Activated CD4-positive, CD25-positive, alpha-beta regulatory T cell treated with anti-CD3 and anti-CD28 coated beads, Interleukin-2, amount 50 U/mL, for 16 hours (primary cell): ENCODE measurements at places on chromosomes 5 and 9.
A peak's percentile ranks its signal among the peaks of the same experiment; 100 is the strongest.

- no peak for DNase-seq
Measured at GRCh38 chr9:113616116-113616515, 152.6 kb downstream of the RGS3 start.

DNA sequence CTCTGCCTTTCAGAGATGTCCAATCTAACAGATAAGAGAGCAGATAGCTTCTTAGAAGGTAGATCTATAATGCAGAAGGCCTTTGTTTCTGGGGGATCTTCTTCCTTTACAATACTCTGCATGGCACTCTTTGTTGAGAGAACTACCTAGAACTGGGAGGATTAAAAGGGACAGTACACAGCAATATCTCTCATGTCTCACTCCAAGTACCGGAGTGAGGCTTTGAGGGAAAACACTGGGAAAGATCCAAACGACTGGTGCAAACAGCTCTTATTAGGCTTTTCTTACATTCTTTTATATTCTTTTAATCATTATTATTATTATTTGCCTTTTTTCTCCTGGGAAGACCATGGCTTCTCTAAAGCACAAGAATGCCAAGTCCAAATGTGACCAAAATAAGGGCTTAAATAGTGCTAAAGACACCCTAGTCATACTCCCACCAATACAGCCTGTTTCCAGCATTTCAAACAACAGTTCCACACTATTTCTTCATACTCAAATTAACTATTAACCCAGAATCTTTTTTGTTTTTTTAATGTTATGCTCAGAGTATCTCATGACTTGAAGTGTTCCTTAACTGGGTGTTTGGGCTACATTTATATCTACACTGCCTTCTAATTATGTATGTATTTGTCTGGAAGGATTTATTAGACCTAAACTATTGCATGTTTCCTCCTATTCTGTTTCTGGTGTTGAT is 52.7 kb downstream of the ABHD17B start:
- DNase-seq = no peak

- DNase-seq = peak; percentile 41
Measured at GRCh38 chr5:172274951-172275753, 8.4 kb downstream of the UBTD2 start.

DNA sequence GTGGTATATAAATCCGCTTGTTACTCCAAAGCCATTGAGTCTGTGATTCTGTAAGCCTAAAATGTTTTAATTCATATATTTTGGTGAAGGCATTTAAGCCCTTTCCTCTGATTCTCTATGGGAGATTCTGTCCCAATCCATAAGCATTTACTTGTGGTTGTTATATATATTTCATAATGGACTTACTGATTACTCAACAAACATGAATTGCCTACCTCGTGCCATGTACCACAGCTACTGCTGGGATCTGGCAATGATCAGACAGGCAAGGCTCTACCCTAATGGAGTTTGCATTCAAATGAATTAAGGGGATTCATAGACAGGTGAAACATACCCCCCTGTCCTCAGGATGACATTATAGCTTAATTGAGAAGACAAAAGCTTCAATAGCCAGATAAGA is 54.5 kb downstream of the C9orf152 start:
- DNase-seq = no peak

GRCh38 chr9:16364347-16364746 is 506.1 kb downstream of the BNC2 start:
- no peak for DNase-seq

DNA sequence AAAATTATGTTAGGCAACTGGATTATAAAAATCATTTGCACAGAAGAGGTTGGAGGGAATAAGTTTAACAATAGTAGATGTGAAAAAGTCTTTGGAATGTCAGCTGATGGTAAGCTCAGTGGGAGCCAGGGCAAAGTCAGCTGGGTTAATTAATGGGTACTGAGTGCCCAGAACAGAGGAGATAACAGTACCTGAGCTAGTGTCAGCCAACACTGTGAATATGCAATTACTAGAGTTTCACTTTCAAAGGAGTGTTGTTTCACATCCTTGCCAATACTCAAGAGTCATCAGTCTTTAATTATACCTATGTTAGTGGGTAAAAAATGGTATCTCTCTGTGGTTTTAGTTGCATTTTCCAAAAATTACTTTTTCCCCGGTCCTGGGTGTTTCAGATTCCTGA is 135.1 kb downstream of the KIF4B start:
- no peak for DNase-seq

GRCh38 chr5:79743846-79744605 is 54.4 kb downstream of the CMYA5 start:
- DNase-seq = no peak

DNA sequence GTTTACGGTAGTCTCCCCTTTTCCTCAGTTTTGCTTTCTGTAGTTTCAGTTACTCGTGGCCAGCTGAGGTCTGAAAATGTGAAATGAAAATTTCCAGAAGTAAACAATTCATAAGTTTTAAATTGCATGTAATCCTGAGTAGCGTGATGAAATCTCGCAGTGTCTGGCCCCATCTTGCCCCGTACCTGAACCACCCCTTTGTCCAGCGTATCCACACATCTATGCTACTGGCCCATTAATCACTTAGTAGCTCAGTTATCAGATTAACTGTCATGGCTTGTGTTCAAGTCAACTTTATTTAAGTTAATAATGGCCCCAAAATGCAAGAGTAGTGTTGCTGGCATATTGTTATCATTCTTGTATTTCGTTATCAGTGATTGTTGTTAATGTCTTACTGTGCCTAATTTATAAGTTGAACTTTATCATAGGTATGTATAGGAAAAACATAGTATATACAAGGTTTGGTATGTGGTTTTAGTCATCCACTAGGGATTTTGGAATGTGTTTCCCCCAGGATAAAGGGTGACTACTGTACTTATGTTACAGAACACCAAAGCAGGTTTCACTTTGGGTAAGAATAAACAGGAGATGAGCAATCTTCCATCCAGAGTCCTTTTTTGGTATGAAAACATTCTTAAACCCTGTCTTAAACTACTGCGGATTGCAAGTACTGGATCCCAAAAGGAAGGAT is 118.4 kb upstream of the KCNN2 start:
- no peak for DNase-seq

DNA sequence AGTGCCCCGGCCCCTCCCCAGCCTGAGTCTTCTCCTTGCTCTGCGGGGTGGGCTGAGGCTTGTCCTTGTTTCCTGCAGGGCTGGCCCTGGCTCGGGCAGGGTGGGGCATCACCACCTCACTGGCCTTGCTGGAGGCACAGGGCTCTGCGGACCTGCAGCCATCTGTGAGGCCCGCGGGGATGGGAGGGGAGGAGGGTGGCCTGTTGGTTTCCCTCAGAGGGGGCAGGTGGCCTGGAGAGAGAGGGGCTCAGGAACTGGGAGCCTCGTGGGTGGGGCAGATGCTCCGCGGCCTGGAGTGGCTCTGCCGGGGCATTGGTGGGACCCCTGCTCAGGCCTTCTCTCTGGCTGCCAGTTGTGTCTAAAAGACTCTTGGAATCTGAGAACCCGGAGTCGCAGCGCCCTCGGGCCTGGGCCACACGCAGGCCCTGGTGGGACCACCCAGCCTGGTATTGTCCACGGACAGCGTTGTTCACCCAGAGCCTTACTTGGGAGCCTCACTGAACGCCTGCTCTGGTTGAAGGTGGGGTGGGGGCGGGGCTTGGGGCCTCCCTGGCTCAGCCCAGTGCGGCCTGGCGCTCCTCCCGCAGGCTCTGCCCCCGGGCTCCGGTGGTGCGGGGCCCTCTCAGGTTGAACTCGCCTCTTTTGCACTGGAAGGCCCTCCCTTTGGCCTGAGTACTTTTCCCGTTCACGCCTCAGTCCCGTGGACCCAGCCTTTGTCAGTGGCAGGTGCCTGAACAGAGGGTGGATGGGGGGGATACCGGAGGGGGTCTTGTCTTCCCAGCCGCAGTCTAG is 111.3 kb downstream of the RXRA start:
- DNase-seq = no peak

- no peak for DNase-seq
Measured at GRCh38 chr5:107296572-107296971, 374.2 kb downstream of the EFNA5 start.

GRCh38 chr9:1505489-1505888 is 455.3 kb downstream of the DMRT2 start:
- DNase-seq = no peak

GRCh38 chr5:169494383-169494935 is 89.1 kb upstream of the SPDL1 start:
- no peak for DNase-seq

DNA sequence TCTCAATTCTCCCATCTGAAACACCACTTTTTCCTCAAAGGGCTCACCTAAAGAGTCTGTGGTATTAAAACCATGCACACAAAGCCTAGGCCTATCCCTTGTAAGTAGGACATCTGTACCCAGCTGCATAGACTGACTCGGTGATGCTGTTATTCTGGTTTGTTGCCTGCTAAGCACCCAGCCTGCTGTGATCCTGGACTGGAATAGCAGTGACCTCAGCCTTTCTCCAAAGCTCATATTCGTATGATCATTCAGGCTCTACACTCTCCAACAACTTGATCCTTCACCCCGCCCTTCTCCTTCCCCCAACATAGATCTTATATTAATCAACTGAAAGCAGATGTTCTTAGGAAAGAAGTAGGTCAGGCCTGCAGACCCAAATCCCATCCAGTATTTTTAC is 81.4 kb upstream of the WWC1 start:
- DNase-seq = no peak

DNA sequence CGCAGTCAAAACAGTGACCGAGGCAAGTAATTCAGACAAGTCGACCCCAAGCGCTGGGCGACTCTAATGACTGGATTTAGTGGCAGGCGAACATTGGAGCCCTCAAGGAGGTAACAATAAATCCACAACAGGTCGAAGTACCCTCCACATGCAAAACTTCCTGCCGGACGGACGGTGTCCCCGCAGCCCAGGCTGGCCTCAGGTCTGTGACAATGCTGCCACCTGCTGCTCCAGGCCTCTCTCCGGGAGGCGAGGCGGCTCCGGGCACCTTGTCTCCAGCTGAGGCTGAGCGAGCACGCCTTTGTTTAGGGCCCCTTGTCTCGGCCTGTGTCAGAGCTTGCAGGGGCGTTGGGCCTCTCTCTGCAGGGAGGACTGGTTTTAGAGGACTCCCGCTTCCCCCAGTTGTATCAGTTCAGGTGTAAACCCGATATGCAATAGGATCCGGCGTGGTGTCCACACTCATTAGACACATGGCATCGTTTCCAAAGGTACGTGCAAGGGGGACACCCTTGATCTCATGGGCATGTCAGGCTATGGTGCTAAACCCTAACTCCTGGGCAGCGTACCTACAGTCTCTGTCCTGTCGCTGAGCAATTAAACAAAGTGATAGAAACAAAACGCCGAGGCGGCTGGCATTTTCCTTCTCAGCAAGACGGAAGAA is 628.0 kb upstream of the ADAMTS16 start:
- no peak for DNase-seq

DNA sequence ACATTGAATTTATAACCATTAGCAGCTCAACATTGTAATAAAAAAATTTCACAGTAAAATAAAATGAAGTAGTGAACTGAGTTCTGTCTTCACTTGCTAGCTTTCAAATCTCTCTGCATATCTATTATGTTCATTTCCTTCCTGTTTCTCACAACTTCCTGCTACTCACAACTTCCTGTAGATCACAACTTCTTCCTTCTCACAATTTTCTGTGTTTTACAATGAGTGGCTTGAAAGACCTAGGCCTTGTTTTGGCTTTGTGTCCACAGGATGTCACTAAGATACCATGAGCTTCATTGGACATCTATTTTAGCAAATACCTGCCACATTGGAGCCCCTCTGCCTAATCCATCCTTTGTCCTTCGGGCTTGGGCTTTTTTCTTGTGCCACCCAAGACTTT is 480.3 kb upstream of the ADAMTS16 start:
- no peak for DNase-seq

- no peak for DNase-seq
Measured at GRCh38 chr5:37667846-37668245, 172.0 kb downstream of the GDNF start.

GRCh38 chr9:76905791-76906646 is at the start of gene PRUNE2:
TSS of gene PRUNE2 (minus strand) at chr9:76906114. CDS start at chr9:76905963, 151 bp downstream.
- DNase-seq = no peak

GRCh38 chr5:87640902-87641301 is 228.2 kb upstream of the CCNH start:
- DNase-seq = no peak

GRCh38 chr9:115946530-115946929 is 207.1 kb upstream of the PAPPA start:
- no peak for DNase-seq

GRCh38 chr9:546797-547223 is 294.7 kb upstream of the DMRT1 start:
- DNase-seq = no peak

DNA sequence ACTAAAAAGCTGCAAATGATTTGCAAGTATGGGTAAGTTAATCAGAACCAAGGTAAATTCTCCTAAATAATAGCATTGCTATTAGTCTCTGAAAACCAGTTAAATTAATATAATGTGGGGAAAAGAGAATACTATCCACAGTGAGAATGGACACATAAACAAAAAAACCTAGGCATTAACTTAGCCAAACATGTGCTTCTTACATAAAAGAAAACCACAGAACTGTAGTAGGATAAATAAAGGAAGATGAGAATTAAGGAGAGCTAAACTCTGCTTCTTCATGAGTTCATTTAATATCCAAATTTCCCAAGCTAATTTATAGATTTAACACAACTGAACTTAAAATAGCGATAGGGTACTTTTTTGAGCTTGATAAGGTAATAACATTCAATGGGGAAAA is 31.8 kb downstream of the ABCA1 start:
- DNase-seq = no peak

DNA sequence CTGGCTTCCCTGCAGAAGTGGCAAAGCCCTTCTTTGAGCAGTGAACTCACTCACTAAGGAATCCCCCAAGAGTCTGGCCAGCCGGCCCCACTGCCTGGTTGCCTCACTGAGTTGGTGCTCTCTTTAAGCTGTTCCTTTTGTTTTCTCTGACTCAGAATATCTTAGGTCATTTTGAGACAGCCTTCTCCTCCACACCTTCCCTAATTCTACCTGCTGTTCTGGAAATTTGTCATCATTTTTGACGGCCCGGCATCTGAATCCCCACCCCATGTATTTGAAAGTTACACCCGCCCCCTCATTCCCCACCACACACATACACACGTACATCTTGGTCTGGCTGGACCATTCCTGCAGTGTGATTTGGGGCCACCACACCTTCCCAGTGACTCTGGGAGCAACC is 41.8 kb downstream of the FGF1 start:
- DNase-seq = no peak

DNA sequence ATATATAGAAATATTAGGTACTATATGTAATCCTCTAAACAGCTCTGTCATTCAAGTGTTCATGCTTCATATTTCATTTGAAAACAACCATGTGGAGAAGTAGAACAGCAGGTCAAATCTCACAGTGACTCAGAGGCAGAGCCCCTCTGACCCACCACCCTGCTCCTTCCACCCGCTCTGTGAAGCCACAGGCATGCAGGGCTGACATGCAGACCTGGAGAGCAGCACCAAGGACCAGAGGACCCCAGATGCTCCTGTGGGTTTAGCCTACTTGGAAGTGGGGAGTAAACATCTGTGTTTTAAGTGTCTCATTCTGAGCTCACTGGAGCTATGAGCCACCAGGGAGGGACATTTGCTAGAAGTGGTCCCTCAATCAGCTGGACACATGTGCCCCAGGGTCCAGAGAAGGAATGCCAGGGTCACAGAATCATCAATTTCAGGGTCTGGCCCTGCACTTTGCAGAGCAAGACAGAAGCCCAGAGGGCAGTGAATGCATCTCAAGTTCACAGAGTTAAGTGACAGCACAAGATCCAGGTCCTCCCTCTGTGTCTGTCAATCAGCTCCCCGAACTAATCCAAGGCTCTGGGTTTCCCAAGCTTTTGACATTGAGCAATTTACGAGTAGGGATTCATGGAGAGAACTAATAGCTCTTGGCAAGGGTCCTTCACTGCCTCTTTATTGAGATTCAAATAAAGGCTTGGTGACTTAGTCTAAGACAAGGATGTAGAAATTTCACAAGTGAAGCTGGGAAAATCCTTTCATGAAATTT is 441.1 kb downstream of the SEMA5A start:
- DNase-seq = no peak
